Uterus (tissue), 4 donors: ENCODE measurements at places on chromosomes 1 and 21. TPM values are rescaled to one million over a fixed set of nuclear protein-coding genes. Genes with fewer than 3 reads are reported as not detected.

- no peaks in the 10 kb centered on the region for H3K4me1 ChIP-seq
- DNase-seq, result no peak
- no peaks in the 10 kb centered on the region for H3K27me3 ChIP-seq
Measured at GRCh38 chr1:101128846-101129245, 103.3 kb upstream of the DPH5 start.

GRCh38 chr1:43269627-43270375 is at the start of gene TMEM125:
TMEM125 (plus strand) TSS chr1:43269983; CDS start chr1:43272723, 2,740 bp downstream.
- no peak for DNase-seq
- H3K36me3 ChIP-seq, result no peaks in the 10 kb centered on the region
- no peak within 1 kb of the TSS for H3K27ac ChIP-seq
- no peaks in the 10 kb centered on the region for H3K27me3 ChIP-seq
- H3K4me3 ChIP-seq, result no peak within 1 kb of the TSS

DNA sequence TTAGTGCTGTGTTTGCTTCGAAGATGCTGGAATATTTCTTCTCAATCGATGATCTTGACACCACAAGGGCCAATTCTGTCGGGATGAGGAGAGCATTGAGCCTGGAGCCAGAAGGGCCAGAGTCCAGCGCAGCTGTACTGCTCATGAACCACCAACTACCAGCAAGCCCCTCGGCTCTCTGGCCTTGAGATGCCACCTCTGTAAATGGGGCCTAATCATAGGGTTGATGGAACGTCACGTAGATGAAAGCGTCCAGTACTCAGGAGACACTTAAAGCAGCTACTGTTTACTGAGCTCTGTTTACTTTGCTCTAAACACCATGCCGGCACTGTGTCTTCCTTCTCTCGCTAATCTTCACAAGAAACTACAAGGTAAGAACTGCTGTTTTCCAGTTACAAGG is 26.3 kb downstream of the CCDC185 start:
- no peak overlapping the region for H3K27ac ChIP-seq
- no peaks in the 10 kb centered on the region for H3K27me3 ChIP-seq
- no peaks in the 10 kb centered on the region for H3K36me3 ChIP-seq
- no peak for DNase-seq
- no peak overlapping the region for H3K4me3 ChIP-seq

GRCh38 chr1:47675047-47675675 is 237.3 kb downstream of the FOXD2 start:
- H3K36me3 ChIP-seq, result no peaks in the 10 kb centered on the region
- H3K27ac ChIP-seq, result no peak overlapping the region
- H3K4me3 ChIP-seq, result no peak overlapping the region

The TNFSF4 gene
- total RNA-seq, result not detected

The FCRL4 gene
- not detected for total RNA-seq

The DCST1 gene
- not detected for total RNA-seq

The TCHHL1 gene
- total RNA-seq, result not detected

The FHAD1 gene
- not detected for total RNA-seq

The OR2M5 gene
- not detected for total RNA-seq
